ENCODE measurements at places on chromosomes 11 and 22.

GRCh38 chr11:90916706-90917105, 693.9 kb upstream of the CHORDC1 start:
- H3K27ac ChIP-seq, result no peak overlapping the region
- DNase-seq, result no peak
- no peaks in the 10 kb centered on the region for H3K4me1 ChIP-seq
- no peaks in the 10 kb centered on the region for H3K36me3 ChIP-seq
- H3K4me3 ChIP-seq, result no peak overlapping the region

GRCh38 chr11:85596886-85597285, 30.3 kb downstream of the DLG2 start:
- H3K4me3 ChIP-seq, result no peak overlapping the region
- H3K36me3 ChIP-seq, result no peaks in the 10 kb centered on the region
- H3K27ac ChIP-seq, result no peak overlapping the region
- no peaks in the 10 kb centered on the region for H3K27me3 ChIP-seq

DNA sequence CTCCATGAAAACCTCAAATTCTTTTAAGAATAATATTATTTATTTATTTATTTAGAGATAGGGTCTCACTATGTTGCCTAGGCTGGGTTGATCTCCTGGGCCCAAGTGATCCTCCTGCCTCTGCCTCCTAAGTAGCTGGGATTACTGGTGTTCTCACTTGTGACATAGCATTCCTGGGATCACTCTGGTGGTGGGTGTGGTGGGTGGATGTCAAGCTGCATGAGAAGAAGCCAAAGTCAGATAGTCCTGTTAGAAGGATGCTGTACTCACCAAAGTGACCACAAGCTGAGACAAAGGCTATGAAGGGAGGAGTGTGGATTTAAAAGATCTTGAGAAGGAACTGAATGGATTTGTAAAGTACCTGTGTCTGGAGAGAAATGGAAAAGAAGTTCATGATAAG, 87.9 kb upstream of the SPON1 start:
- H3K36me3 ChIP-seq, result no peaks in the 10 kb centered on the region
- no peak overlapping the region for H3K27ac ChIP-seq
- H3K4me3 ChIP-seq, result no peak overlapping the region
- no peak for DNase-seq
- peaks cover 8% of the 10 kb centered on the region for H3K4me1 ChIP-seq
- no peaks in the 10 kb centered on the region for H3K27me3 ChIP-seq

- DNase-seq, result no peak
- H3K27ac ChIP-seq, result no peak overlapping the region
- H3K4me1 ChIP-seq, result no peaks in the 10 kb centered on the region
- H3K27me3 ChIP-seq, result no peaks in the 10 kb centered on the region
- H3K36me3 ChIP-seq, result no peaks in the 10 kb centered on the region
- no peak overlapping the region for H3K4me3 ChIP-seq
Observed at GRCh38 chr11:117625237-117625636, 171.8 kb downstream of the DSCAML1 start.

GRCh38 chr11:106327134-106327533, 249.7 kb downstream of the AASDHPPT start:
- no peaks in the 10 kb centered on the region for H3K27me3 ChIP-seq
- H3K4me3 ChIP-seq, result no peak overlapping the region
- no peak for DNase-seq
- no peaks in the 10 kb centered on the region for H3K4me1 ChIP-seq

DNA sequence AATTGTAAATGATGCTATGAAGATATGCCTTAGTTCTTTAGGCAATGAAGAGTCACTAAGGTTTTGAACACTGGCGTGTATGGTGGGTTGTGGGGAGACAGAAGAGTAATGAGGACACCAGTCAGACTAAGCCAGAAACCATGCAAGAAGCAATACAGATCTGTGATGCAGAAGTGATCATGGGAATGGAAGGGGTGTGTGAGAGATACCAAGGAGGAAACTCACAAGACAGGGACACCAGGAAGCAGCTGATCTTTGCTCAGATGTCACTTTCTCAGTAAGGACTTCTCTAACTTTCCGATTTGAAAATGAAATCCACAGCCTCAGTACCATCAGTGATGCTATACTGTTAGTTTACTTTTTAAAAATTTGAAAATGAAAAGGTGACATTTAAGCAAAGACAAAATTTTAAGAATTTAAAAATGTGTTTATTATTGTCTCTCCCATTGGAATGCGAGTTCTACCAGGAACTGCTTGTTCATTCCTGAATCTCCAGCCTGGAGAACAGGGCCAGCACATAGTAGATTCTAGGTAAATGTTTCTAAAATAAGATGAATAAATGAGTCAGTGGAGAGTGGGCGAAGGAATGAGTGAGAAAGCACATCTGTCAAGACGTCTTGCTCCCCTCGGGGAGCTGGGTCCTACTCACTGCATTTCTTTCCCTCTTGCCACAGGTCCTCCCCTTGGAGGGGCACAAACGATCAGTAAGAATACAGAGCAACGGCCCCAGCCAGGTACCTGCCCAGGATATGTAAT, 60.4 kb downstream of the KCNJ1 start:
- H3K27ac ChIP-seq, result no peak overlapping the region
- peaks cover 8% of the 10 kb centered on the region for H3K36me3 ChIP-seq
- H3K4me1 ChIP-seq, result peaks cover 10% of the 10 kb centered on the region
- DNase-seq, result no peak

- no peak for DNase-seq
- no peaks in the 10 kb centered on the region for H3K27me3 ChIP-seq
- no peaks in the 10 kb centered on the region for H3K4me1 ChIP-seq
- no peaks in the 10 kb centered on the region for H3K36me3 ChIP-seq
- no peak overlapping the region for H3K27ac ChIP-seq
Observed at GRCh38 chr11:92122561-92122960, 102.1 kb upstream of the FAT3 start.

GRCh38 chr11:45025716-45026492, 75.2 kb upstream of the TP53I11 start:
- no peak for DNase-seq
- peak overlapping the region; percentile 39 for H3K27ac ChIP-seq
- H3K4me3 ChIP-seq, result no peak overlapping the region
- peaks cover 32% of the 10 kb centered on the region for H3K4me1 ChIP-seq
- no peaks in the 10 kb centered on the region for H3K36me3 ChIP-seq

GRCh38 chr11:65559951-65560537, 1.9 kb upstream of the LTBP3 start:
- no peak for DNase-seq
- H3K36me3 ChIP-seq, result no peaks in the 10 kb centered on the region
- peaks cover 53% of the 10 kb centered on the region for H3K4me1 ChIP-seq

- no peaks in the 10 kb centered on the region for H3K36me3 ChIP-seq
- DNase-seq, result no peak
- H3K27ac ChIP-seq, result no peak overlapping the region
- no peak overlapping the region for H3K4me3 ChIP-seq
- H3K4me1 ChIP-seq, result no peaks in the 10 kb centered on the region
Observed at GRCh38 chr11:128924510-128925249, 18.0 kb downstream of the TP53AIP1 start.

- peaks cover 68% of the 10 kb centered on the region for H3K4me1 ChIP-seq
- H3K27ac ChIP-seq, result no peak overlapping the region
- no peaks in the 10 kb centered on the region for H3K27me3 ChIP-seq
Observed at GRCh38 chr11:75925785-75926164, 110.8 kb downstream of the UVRAG start.

- peak overlapping the region; percentile 63 for H3K27ac ChIP-seq
- no peak overlapping the region for H3K4me3 ChIP-seq
- DNase-seq, result no peak
- no peaks in the 10 kb centered on the region for H3K27me3 ChIP-seq
- peaks cover 28% of the 10 kb centered on the region for H3K4me1 ChIP-seq
- no peaks in the 10 kb centered on the region for H3K36me3 ChIP-seq
Observed at GRCh38 chr11:126163074-126163700, 48.3 kb downstream of the RPUSD4 start.

DNA sequence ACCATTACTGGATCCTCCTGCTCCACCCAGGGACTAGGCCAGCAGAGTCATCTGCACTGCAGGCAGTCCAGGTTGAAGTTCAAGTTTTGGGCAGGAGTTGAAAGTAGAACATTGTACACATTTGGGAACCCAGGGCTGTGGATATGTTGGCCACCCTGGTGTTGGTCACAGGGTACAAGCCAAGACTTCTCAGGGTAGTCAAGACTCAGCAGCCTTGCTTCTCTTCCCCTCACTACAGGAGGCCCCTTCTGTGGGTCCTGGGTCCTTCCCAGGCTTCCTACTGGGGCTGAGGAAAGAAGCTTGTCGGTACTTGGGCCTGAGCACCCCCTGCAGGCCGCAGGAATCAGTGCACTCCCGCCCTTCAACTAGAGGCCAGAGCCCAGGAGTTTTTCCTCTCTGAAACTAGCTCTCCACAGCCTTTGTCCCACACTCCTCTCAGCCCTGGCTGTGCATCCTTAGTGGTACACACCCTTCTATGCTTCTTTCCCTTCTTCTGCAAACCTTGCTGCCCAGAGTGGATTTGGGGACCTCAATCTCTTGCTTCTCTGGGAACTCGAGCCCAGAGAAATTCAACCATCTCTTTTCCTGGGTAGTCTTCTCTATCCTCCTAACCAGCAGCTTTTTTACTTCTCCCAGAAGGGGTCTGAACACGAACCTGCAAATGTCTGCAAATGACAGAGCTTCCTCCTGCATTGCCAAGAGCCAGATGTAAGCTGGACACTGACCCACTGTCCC, 2.6 kb upstream of the HPX start:
- no peak overlapping the region for H3K27ac ChIP-seq
- H3K4me3 ChIP-seq, result no peak overlapping the region
- no peaks in the 10 kb centered on the region for H3K4me1 ChIP-seq
- H3K36me3 ChIP-seq, result peaks cover 7% of the 10 kb centered on the region
- no peaks in the 10 kb centered on the region for H3K27me3 ChIP-seq
- no peak for DNase-seq

- no peaks in the 10 kb centered on the region for H3K4me1 ChIP-seq
- no peak overlapping the region for H3K27ac ChIP-seq
- H3K4me3 ChIP-seq, result no peak overlapping the region
- H3K27me3 ChIP-seq, result no peaks in the 10 kb centered on the region
- DNase-seq, result no peak
Observed at GRCh38 chr11:40360206-40360798, 1099.2 kb downstream of the LRRC4C start.

GRCh38 chr11:75557666-75558494, 4.2 kb upstream of the SERPINH1 start:
- peak overlapping the region; percentile 100 for H3K27ac ChIP-seq
- no peak for DNase-seq
- H3K4me3 ChIP-seq, result peak overlapping the region; percentile 26
- no peaks in the 10 kb centered on the region for H3K36me3 ChIP-seq
- peaks cover 65% of the 10 kb centered on the region for H3K4me1 ChIP-seq
- no peaks in the 10 kb centered on the region for H3K27me3 ChIP-seq

DNA sequence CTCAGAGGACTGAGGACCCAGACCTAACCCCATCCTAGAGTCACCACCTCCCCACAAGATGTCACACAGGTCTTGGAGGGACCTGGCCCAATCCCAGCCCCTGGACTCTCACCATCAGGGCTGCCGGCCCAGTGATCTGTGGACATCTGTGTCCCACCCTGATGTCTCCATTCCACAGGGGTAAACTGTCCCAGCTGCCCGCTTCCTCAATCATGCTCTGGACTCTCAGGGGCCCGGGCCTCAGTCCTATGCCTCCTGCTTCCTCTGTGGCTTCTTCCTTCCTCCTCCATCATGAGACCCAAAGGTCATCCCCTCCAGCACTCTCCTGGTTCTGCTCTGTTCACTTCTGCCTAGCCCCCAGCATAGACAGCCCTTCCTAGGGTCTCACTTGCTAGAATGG, 32.2 kb downstream of the ARAP1 start:
- no peaks in the 10 kb centered on the region for H3K27me3 ChIP-seq
- peak overlapping the region; percentile 74 for H3K27ac ChIP-seq
- H3K4me1 ChIP-seq, result peaks cover 63% of the 10 kb centered on the region
- no peak for DNase-seq
- peak overlapping the region; percentile 73 for H3K4me3 ChIP-seq
- H3K36me3 ChIP-seq, result peaks cover 11% of the 10 kb centered on the region

DNA sequence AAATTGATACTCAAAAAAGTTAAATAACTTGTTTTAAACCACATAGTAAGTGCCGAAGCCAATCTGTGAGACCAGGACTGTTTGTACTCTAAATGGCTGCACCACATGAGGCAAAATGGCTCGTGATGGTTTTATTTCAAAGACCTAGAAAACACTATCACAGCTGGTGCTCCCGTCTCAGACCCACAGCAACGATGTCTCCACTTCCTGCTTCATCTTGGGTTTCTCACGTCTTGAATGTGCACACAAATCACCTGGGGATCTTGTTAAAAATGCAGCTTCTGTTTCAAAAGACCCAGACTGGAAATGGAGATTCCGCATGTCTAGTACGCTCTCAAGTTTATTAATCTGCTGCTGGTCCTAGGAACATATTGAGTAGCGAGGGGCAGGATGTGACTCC, 1.2 kb downstream of the CD3E start:
- no peaks in the 10 kb centered on the region for H3K27me3 ChIP-seq
- no peaks in the 10 kb centered on the region for H3K36me3 ChIP-seq
- DNase-seq, result peak; percentile 39
- H3K4me3 ChIP-seq, result no peak overlapping the region
- H3K4me1 ChIP-seq, result no peaks in the 10 kb centered on the region

DNA sequence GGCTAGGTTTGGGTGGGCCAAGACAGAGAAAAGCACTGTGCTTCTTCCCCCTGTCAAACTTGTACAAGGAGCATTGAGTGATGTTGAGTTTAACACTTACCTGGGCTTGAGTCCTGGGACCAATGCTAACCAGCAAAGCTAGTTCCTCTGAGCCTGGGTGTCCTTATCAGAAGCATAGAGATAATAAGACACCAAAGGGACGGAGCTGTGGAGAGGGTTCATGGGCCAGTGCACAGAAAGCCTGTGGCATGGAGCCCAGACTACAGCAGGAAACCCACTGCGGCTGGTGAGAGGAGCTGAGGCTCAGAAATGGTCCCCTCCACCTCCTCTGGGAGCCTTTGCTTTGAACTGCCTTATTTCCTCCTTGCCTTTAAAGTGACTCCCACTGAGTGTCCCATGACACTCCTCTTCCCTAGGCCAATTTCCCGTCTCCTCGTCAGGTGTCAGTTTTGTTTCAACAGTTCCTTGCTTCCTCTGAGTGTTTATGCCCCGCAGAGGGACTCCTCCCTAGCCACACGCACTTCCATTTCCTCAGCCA, 9.4 kb downstream of the SLCO2B1 start:
- peak overlapping the region; percentile 42 for H3K27ac ChIP-seq
- peaks cover 29% of the 10 kb centered on the region for H3K4me1 ChIP-seq
- H3K36me3 ChIP-seq, result no peaks in the 10 kb centered on the region
- H3K4me3 ChIP-seq, result no peak overlapping the region
- no peaks in the 10 kb centered on the region for H3K27me3 ChIP-seq

- DNase-seq, result no peak
- H3K4me3 ChIP-seq, result no peak overlapping the region
- H3K4me1 ChIP-seq, result peaks cover 19% of the 10 kb centered on the region
Observed at GRCh38 chr11:45216901-45217300, 69.2 kb downstream of the SYT13 start.

- H3K27ac ChIP-seq, result peak overlapping the region; percentile 98
- peaks cover 36% of the 10 kb centered on the region for H3K4me1 ChIP-seq
- H3K4me3 ChIP-seq, result peak overlapping the region; percentile 44
- no peak for DNase-seq
Observed at GRCh38 chr11:1557904-1558774, 13.9 kb downstream of the DUSP8 start.

DNA sequence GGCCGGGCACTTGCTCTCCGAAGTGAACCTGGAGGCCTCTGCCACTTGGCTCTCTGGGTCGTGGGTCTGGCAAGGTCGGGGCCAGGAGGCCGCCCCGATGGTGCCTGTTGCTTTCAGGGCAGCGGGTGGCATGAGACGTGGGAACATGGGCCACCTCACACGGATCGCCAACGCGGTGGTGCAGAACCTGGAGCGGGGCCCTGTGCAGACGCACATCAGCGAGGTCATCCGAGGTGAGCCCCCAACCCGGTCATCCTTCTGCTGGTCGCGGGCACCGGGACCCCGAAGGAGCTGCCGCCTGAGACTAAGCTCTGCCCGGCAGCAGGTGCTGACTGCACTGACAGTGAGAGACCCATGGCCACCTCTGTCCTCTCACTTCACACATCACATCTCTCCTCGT, 40.0 kb downstream of the SBF1 start:
- H3K36me3 ChIP-seq, result peaks cover 87% of the 10 kb centered on the region
- no peaks in the 10 kb centered on the region for H3K27me3 ChIP-seq
- H3K4me1 ChIP-seq, result no peaks in the 10 kb centered on the region
- DNase-seq, result no peak
- H3K4me3 ChIP-seq, result no peak overlapping the region

All from esophagus muscularis mucosa (tissue), 4 donors.